ENCODE measurements at places on chromosomes 3 and 15. TPM values are rescaled to one million over a fixed set of nuclear protein-coding genes. Genes with fewer than 3 reads are reported as not detected.

Gene FMN1
- total RNA-seq, result 1.9 TPM

Gene SLC28A2
- not detected for total RNA-seq

Gene ATP8B4
- 0.61 TPM for total RNA-seq

Gene COL6A5
- 0.04 TPM for total RNA-seq

Gene MST1
- 9.3 TPM for total RNA-seq

Gene ARGFX
- not detected for total RNA-seq

Gene ZNF774
- total RNA-seq, result 2.5 TPM

DNA sequence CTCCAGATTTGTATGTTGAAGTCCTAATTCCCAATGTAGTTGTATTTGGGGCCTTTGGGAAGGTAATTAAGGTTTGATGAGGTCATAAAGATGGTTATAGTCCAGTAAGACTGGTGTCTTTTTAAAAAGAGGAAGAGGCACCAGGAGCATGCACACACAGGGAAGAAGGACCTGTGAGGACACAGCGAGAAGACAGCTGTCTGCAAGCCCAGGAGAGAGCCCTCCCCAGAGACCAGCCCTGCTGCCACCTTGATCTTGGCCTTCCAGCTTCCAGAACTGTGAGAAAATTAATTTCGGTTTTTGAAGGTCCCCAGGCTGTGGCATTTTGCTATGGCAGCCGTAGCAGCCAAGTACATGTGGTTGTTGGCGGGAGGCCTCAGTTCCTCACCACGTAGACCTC, 32.8 kb upstream of the TSEN2 start:
- DNase-seq, result no peak

GRCh38 chr3:4704552-4704951, 211.4 kb downstream of the ITPR1 start:
- DNase-seq, result no peak

GRCh38 chr3:48130321-48130904, 57.8 kb downstream of the CDC25A start:
- no peak for DNase-seq

DNA sequence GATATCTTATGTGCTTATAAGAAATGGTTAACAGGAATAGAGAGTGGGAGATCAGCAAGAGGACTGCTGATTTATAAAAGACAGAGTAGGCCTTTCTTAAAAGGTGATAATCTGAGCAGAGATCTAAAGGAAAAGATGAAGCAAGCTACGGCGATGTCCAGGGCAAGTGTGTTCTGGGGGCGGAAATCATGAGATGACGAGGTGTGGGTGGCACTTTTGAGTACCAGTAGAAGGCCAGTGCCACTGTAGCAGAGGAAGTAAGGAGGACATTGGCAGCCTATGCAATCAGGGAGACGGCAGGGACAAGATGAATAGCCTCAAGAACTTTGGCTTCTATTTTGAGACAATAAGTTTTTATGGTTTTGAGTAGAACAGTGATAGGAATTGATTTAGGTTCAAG, 492.4 kb downstream of the FHIT start:
- DNase-seq, result no peak

DNA sequence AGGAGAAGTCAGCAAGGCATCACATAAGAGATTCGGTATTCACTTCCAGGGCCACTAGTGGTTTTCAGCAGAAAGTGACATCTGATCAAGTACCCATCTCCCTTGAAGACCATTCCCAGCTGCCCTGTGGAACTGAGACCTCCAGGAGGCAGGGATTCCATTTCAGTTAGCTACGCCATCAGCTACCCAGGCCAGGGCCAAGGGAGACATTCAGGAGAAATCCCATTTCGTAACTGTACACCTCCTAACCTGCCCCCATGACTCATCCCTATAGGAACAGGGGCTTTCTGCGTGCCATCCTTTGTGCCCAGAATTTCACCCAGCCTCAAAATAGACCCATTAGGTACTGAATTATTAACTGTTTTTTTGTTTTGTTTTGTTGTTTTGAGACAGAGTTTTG, 24.7 kb downstream of the SPATA12 start:
- DNase-seq, result no peak

DNA sequence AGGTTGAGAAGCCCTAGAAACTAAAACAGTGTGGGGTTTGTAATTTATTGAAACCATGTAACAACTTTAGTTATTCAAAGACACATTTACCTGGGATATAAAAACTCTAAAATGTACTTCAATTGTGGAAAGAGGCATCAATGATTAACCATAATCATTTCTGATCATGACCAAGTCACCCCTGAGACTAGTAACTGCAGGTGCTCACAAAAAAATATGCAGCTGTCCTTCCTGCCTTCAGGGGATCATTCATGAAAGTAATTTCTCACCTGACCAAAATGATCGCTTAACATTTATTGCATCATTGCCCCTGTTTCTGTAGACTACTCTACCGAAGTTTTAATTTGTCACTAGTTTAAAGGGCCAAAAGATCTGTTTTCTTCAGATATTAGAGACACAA, 9.0 kb downstream of the ACP3 start:
- no peak for DNase-seq

GRCh38 chr3:69764121-69764741, 25.0 kb downstream of the MITF start:
- DNase-seq, result no peak

- no peak for DNase-seq
These were observed 27.6 kb upstream of the NUDT16 start for GRCh38 chr3:131353986-131354385.

DNA sequence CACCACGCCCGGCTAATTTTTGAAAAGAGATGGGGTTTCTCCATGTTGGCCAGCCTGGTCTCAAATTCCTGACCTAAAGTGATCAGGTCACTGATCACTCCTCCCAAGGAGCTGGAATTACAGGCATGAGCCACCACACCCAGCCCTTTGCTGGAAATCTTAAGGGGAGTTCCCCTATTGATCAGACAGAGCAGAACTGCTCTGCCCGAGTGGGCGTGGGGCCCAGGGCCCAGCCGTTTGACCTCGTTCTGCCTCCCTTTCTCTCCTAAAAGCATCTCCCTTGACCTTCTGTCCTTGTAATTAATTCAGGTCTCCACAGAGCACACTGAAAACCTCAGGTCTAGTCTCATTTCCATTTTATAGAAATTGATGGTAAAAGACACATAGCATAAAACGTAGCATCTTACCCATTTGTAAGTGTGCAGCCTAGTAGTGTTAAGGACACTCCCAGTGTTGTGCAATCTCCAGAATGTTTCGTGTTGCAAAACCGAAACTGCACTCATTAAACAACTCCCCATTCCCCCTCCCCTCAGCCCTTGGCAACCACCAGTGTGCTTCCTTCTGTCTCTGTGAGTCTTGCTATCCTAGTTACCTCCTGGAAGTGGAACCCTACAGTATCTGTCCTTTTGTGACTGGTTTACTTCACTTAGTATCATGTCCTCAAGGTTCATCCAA, 89.3 kb downstream of the SLCO3A1 start:
- DNase-seq, result no peak

GRCh38 chr3:141178026-141178425, 53.6 kb upstream of the PXYLP1 start:
- no peak for DNase-seq

- DNase-seq, result no peak
These were observed 45.5 kb downstream of the PPM1L start for GRCh38 chr3:160801386-160802118.

DNA sequence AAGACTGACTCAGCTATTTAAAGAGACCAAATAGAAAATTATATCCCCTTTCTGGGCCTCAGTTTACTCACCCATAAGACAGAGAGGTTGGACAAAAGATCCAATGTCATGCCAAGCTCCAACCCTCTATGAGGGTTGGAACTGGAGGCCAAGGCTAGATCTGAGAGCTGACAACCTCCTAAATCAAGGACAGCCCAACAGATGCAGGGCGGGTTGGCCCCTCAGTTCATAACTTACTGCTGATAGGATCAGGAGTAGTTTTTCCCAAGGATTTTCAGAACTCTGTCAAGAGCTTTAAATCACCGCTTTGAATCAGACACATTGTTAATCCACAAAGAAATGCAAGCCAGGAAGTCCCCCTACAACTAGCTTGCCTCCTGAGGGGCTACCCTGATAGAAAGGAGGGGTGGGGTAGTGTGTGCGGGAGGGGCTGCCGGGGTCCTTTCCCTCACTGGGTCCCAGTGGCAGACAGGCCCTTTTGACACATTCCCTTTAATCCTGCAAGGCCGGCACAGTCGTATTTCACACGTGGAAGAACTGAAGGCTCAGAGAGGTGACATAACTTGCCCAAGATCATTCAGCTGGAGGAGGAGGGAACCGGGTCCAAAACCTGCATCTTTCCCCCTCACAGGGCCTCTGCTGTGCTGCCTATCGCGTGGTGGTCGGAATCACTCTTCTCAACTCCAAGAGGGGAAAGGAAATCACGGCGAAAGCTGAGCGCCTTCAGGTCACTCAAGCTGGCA, 21.4 kb downstream of the BMF start:
- DNase-seq, result no peak

DNA sequence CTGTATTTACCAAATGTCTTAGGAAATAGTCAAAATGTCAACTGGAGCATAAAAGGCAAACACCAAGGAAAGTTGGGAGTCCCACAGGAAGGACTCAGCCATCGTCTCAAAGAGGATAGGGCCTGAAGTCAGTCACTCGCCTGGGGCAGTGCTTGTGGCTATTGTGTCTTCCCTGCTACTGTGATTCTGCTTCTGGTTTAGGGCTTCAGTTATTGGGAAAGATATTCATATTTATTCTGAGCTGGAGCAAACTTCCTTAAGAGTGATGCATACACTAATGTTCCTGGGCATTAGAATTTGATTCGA, 118.1 kb downstream of the EDEM1 start:
- DNase-seq, result no peak

GRCh38 chr3:151067158-151067557, 18.3 kb upstream of the MED12L start:
- peak; percentile 42 for DNase-seq
